ENCODE measurements at places on chromosomes 12 and 14. TPM values are rescaled to one million over a fixed set of nuclear protein-coding genes. Genes with fewer than 3 reads are reported as not detected.

The LRRK2 gene
- 0.58 TPM for total RNA-seq

The RNASE1 gene
- 6.4 TPM for total RNA-seq

The PPM1H gene
- total RNA-seq: 23.0 TPM

The FAM222A gene
- 0.83 TPM for total RNA-seq

The NFATC4 gene
- total RNA-seq: 3.7 TPM

The CHGA gene
- total RNA-seq: 0.20 TPM

The EGLN3 gene
- total RNA-seq: 13.0 TPM

The TPPP2 gene
- not detected for total RNA-seq

The OR6C2 gene
- total RNA-seq: not detected

The POTEG gene
- total RNA-seq: not detected

The RNASE2 gene
- not detected for total RNA-seq

The CLEC1A gene
- total RNA-seq: not detected

The NPFF gene
- total RNA-seq: not detected

The SIX1 gene
- 0.49 TPM for total RNA-seq

The TGFB3 gene
- total RNA-seq: 2.3 TPM

The CDH24 gene
- total RNA-seq: 12.8 TPM

The GCN1 gene
- 172 TPM for total RNA-seq

The SLCO1C1 gene
- total RNA-seq: not detected

The LBHD2 gene
- not detected for total RNA-seq

The PLEKHG7 gene
- not detected for total RNA-seq

The RNU4-1 gene
- total RNA-seq: 3,001 TPM

The TMBIM6 gene
- 322 TPM for total RNA-seq

The IQSEC3 gene
- 0.07 TPM for total RNA-seq

The GNB3 gene
- 4.5 TPM for total RNA-seq

All from K562 (cell line).